ENCODE measurements at places on chromosomes 11 and 22.

- DNase-seq = no peak
These were observed 46.9 kb downstream of the C22orf31 start for GRCh38 chr22:29014773-29015172.

DNA sequence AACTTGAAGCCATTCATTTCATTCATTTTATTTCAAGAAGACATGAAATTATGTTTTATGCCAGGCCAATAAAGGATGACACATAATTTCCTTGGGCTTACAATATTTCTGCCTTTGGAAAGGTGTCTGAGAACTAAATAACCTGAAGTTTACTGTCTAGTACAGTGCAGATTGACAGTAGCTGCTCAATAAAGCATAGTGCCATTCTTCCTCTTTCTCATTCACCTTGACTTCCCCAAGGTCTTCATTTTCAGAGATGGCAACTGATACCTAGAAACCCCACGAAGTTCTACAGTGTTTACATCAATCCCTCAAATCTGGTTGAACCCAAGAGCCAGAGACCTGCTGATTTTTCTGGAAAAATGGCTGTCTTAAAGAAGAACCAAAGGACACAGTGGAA, 144.3 kb upstream of the SYN3 start:
- no peak for DNase-seq

DNA sequence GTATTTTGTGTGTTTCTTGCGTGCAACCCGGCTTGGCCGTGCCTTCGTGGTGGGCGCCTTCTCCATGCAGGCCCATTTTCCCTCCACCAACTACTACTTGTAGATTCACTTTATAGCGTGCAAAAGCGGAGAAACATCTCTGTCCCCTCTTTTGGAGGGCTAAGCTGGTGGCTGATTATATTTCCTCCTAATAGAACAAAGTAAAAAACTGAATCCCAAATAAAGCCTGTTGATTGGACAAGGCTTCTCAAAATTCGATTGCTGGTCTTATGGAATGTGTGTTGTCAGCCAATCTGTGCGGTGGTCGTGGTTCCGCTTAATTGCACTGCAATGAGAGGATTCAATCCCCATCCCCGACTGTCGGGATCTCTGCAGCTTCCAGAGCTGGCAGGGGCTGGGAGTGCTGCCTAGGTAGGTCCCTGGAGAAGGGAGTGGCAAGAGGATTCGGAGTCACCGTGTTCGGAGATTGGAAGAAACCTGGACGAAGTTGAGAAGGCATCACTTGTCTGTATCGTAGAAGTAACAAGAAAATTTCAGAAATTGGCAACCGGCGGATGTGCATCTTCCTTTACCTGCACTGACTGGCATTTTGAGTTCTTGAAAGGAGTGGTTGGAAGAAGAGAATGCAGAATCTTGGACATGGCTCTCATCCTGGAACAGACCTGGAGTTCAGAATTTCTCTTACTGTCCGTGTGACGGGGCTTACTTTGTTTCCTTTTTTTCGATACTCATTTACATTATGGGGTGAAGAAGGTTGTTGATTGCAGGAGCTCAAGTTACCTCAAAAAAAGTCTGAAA, 1.1 kb downstream of the HMGXB4 start:
- no peak for DNase-seq

- no peak for DNase-seq
These were observed 258.9 kb upstream of the B3GAT1 start for GRCh38 chr11:134670961-134671370.

DNA sequence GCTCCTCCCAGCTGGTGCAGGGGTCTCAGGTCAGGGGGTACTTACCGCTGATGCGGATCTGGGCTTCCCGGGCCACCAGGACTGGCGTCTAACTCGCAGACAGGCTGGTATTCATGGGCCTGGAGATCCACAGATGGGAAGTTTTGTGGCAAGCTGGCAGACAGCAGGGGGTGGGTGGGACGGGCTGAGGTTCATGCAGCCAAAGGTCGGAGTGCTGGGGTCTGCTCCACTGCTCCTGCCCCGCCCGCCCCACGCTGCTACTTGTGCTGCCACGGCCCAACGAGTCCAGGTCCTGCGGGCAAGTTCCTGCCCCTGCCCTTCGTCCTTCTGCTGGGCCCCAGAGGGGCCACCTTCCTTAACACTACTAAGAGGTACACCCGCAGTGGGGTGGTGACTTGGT, 3.1 kb downstream of the ACY3 start:
- DNase-seq = no peak

DNA sequence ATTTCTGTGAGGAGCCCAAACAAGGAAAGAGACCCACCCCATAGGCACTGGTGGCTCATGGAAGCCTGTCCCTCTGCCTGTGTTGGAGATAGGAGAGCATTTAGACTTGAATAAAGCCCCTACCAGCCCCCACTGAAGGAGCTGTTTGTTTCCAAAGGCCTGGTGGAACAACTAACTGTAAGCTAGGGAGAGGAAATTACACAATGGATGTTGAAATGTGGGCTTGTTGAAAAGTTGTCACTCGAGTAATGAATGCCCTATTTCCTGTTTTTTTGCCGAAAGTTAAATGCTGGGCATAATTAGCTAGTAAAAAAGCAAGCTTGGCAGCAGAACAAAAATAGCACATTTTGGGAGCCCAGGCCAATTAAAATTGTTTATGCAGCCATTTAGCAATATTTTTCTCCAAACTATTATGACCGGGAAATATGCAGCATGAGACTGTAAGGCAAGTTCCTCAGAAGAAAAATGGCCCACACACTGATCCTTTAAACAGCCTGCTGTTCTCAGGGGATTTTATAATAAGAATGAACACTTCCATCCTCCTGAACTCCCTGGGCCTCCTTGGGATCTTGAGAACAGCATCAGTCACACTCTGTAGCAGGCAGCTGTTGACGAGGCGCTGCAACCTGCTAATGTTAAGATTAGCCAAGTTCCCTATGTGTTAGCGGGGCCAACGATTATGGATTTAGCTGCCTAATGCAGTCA, 38.6 kb upstream of the LMO2 start:
- DNase-seq = no peak

DNA sequence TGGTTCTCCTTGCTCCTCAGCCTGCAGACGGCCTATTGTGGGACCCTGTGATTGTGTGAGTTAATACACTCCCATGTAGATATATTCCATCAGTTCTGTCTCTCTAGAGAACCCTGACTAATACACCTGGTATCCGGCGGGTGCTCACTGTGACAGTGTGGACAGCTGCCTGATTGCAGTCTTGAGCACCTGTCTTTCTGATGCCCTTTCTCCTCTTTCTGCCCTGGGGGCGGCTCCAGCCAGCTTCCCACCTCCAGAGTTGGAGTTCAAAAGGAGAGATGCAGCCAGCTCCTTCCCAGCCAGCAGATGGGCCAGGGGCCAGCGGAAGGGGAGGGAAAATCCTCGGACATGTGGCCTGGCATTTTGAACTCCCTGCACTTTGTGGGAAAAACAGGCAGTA, 15.0 kb downstream of the SMIM38 start:
- no peak for DNase-seq

GRCh38 chr22:36641902-36642640, 61.5 kb downstream of the CACNG2 start:
- no peak for DNase-seq

- no peak for DNase-seq
These were observed 38.2 kb upstream of the PARVG start for GRCh38 chr22:44142421-44143104.

DNA sequence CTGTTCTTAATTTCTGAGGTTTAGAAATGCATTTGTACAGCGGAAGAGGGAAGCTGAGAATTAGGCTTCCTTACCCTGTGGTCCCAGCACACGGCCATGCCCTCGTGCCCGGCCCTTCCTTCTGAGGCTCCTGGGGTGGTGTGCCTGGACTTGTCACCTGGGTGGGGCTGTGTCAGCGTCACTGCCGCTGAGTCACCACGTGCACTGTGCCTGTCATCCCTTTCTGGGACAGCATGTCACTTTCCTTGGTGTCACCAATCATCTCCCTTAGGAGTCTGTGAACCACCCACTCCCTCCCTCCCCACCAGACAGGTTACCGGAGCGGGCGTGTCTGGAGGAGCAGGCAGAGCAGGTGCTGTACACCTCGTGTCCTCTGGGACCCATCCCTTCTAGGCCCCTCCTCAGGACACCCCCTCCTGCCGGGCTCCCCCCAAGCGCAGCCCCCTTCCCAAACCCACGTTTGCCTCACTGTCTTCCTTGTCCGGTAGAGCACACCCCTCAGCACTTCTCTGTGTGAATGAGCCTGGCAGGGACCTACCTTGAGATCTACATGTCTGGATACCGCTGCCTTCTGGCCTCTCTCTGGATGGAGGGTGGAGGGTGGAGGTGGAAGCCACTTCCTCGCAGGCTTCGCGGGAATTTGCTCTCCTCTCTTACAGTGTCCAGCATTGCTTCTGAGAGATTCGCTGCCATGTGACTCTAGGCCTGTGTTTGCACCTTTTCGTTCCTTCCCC, 367.6 kb downstream of the TBC1D22A start:
- no peak for DNase-seq

DNA sequence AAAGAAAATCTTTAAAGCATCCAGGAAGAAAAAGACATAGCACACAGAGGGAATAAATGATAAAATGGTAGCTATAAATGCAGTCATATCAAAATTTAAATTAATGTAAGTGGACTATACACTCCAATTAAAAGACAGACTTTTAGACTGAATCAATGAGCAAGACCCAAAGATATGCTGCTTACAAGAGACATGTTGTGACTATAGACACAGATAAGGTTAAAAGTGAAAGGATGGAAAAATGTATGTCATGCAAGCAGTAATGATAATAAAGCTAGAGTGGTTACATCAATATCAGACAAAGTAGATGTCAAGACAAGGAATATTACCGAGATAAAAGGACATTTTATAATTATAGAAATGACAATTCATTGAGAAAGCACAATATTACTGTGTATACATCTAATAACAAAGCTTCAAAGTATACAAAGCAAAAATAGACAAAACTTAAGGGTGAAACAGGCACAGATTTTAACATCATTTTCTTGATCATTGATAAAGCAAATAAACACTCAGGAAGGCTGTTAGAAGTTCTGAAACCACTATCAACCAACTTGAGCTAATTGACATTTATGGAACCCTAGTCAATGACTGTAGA, 22.8 kb upstream of the MUC5AC start:
- DNase-seq = no peak

DNA sequence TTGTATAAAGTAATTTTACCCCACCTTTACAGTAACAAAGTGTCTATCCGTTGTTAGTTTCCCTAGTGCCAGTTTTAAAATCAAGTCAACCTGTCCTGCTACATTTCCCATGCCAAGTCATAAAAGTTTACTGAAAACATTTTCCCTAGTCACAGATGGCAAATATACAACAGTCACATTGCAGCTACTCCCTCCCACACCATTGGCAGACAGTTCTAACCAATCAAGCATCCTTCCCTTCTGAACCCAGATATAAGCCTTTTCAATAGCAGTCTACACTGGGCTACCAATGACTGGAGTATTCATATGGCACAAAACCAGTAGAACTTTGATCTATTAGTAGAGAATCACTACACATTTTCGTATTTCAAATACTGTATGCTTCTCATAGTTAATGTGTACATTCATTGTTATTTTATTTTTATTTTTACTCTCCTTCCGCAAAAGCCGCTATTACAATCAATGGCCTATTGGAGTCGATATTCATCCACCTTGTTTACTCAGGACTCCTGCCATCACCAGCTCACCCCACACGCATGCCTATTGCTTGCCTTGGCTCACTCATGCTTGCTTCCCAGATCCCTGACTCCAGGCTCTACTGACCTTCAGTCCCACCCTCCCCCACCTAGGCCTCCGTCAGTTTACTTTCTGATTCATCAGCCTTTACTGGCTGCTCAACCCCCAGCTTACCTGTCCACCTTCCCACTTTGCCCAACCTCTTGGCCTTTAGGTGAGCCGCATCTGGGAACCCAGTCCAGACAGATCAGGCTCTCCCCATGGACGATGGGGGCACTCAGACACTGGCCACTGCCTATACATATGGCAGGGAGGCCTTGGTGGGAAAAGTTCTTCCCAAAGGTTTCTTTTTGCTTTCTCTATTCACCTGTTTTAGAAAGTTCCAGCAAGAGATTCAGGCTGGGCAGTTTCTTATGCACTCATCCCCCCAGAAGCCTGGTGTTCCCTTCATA, 408.4 kb downstream of the SOX6 start:
- DNase-seq = no peak

- DNase-seq = no peak
These were observed 43.5 kb downstream of the PPFIA1 start for GRCh38 chr11:70313945-70314344.

- no peak for DNase-seq
These were observed 21.5 kb downstream of the BIRC2 start for GRCh38 chr11:102368472-102368871.

DNA sequence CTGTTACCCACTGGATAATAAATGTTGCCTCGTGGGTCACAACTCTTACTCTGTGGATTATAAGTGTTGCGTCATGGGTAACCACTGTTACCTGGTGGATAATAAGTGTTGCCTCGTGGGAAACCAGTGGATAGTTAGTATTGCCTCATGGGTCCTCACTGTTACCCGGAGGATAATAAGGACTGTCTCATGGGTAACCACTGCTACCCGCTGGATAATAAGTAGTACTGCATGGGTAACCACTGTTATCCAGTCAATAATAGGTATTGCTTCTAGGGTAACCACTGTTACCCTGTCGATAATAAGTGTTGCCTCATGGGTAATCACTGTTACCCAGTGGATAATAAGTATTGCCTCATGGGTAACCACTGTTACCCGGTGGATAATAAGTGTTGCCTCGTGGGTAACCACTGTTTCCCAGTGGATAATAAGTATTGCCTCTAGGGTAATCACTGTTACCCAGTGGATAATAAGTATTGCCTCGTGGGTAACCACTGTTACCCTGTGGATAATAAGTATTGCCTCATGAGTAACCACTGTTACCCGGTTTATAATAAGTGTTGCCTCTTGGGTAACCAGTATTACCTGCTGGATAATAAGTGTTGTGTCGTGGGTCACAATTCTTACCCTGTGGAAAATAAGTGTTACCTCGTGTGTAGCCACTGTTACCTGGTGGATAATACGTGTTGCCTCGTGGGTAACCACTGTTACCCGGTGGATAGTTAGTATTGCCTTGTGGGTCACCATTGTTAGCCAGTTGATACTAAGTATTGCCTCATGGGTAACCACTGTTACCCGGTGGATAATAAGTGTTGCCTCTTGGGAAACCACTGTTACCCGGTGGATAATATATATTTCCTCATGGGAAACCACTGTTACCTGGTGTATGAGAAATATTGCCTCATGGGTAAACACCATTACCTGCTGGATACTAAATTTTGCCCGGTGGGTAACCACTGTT, 15.7 kb upstream of the NXPE4 start:
- no peak for DNase-seq
